COR-L47 (cell line): ENCODE measurements at places on chromosomes 6 and 20.

DNA sequence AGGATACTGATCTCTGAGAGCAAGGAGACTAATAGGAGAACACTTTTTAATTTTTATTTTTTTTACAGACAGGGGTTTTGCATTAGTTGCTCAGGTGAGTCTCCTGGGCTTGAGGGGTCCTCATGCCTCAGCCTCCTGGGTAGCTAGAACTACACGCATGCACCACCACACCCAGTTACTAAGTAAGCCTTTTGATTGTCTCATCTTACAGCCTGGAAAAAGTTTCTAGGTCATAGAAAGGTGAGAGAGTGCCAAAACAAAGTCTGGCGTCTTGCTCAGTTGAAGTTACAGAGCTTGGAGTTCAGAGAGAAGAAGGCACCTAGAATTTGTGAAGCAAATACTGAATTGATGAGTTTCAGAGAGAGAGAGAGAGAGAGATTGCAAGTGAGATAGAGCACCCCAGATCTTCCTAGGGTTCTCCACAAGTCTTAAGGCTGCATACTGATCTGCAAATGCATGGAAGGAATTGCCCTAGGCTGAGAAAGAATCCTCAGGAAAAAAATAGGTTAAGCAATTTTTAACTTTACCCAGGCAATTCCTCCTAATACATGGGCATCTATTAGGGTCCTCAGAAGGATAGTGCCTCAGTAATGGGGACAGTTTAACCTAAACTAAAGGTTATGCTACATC is 37.6 kb upstream of the PHIP start:
- DNase-seq, result no peak

GRCh38 chr20:51450221-51450712 is 92.3 kb downstream of the NFATC2 start:
- DNase-seq, result no peak

GRCh38 chr6:137746264-137746663 is 120.8 kb upstream of the TNFAIP3 start:
- no peak for DNase-seq

GRCh38 chr6:95515975-95516374 is 61.4 kb upstream of the MANEA start:
- DNase-seq, result no peak

GRCh38 chr20:63095718-63096654 is 89.2 kb upstream of the BHLHE23 start:
- DNase-seq, result no peak

DNA sequence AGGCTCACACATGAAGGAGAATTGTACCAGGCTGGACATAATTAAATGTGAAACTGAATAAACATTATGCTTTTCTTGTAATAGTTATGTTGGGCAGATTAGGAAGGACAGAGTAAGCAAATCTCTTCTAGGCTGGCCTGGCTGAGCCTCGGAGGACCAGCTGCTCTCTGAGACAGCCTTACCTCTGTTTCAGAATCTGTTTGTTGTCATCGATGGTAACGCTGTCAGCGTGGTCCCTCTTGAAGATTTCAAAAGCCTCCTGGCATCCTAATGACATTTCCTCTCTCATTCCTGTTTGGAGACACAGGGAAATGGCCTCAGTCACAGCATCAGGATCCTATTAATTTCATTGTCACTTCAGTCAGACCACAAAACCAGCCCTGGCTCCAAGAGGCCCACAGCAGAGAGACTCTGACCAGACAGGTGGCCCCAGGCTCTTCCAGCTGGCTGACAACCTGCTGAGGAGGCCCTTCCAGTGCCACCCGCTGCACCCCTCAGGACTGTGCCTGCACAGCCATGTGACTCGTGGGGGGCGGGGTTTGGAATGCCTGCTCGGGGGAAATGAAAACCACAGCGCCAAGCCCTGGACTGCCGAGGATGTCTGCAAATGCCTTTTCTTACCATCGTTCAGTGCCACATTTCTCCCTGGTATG is 108.5 kb upstream of the KCNK16 start:
- DNase-seq, result peak; percentile 63

DNA sequence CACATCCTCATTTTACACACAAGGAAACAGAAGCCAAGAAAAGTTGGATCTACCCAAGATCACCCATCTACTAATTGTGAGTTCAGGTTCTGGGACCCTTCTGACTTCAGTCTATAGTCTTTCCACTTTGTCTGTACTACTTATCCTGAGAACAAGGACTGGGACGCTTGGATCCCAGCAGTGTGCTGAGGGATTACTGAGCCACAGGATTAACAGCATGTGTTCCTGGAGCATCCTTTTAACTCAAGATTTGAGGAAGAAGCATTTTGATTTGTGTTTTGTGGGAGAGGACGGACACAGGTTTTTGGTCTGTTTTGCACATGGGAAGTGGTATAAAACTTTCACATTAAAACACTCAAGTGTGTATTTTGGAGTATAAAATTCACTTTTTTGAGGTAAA is 4.4 kb downstream of the ENPP4 start:
- DNase-seq, result no peak

GRCh38 chr6:17413313-17413750 is 19.9 kb downstream of the CAP2 start:
- no peak for DNase-seq

DNA sequence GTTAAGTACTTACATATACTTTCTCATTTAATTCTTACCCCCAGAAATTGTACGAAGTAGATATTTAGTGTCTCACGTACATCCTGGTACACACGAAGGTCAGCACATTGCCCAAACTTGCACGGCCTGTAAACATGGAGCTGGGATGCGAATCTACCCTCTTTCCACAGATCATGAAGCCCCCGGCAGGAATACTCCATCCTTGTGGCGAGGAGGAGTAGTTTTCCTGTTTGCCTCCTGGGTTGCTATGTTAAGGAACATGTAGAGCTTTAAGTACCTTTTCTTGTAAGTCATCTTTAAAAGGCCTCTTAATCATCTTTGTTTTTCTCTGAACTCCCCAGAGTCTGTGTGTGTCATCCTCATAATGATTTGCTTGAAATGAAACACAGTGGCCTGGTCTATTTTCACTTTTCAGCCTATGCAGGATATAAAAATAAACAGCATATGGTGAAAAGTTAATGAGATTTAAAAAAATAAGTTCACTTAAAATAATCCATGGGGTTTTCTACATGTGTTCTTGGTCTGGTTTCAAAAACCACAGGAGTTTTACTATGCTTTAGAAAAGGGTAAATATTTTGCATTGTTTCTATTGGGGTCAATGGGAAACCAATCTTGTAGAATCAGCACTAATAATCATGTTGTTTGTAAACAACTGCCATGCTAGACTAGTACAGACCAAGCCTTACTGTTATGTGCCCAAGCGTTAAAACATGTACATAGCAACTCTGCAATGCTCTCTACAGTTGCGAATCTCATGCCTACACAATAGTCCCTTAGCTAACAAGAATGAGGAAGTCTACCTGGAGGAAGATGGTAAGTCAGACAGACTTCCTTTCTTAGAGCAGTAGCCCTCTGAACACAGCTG is 9.3 kb upstream of the ARID1B start:
- no peak for DNase-seq

DNA sequence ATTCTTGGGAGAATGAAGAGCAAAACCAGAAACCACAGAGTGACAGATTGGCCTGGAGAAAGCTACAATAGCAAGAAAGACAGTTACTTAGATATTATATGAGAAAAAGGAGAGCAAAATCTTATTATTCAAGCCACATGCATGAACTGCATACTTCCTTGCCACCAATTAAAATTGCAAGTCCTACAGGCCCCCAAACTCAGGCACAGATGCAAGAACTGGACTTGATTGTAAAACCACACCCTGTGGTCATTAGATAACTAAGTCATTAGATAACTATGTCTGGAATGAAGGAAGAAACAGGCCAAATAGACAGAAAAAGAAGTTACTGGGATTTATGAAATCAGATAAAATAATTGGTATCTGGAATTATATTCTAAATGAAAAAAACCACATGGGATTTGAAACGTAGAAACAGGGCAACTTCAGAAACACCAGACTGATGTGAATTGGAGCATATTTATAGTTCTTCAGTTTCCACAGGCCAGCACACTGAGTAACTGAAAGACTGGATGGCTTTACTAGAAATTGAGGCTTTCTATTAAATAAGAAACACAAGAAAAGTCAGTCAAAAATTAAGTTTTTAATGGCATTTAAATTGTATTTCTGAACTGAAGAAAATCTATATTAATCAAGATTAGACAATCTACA is 49.4 kb upstream of the CARMIL1 start:
- no peak for DNase-seq

GRCh38 chr6:126967296-126968005 is 151.0 kb upstream of the RSPO3 start:
- DNase-seq, result no peak

GRCh38 chr20:61178551-61179071 is 73.5 kb upstream of the CDH4 start:
- DNase-seq, result no peak

GRCh38 chr6:36329798-36330291 is 6.8 kb downstream of the BNIP5 start:
- no peak for DNase-seq

DNA sequence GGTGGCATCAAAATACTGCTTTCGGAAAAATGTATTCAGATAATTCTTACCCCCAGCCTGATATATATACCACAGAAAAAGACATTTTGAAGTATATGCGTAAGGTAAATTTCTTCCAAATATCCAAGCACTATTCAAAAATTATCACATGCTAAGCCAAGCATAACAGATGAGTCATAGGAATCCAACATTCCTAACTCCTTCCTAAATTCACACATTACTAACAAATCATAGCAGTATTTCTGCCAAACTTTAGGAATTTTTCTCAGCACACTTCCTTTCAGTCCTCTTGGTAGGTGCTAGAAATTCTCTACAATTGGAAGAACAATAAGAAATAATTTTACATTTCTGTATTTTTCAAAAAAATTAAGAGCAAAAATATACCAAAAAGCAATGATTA is 417.5 kb downstream of the EYS start:
- no peak for DNase-seq

- DNase-seq, result no peak
Observed at GRCh38 chr6:161056451-161056850, 64.9 kb downstream of the MAP3K4 start.

- DNase-seq, result no peak
Observed at GRCh38 chr6:128498234-128498633, 22.2 kb downstream of the PTPRK start.

GRCh38 chr20:49323622-49324238 is 45.9 kb upstream of the ZNFX1 start:
- DNase-seq, result peak; percentile 53

GRCh38 chr6:83265384-83265783 is 72.2 kb downstream of the RWDD2A start:
- no peak for DNase-seq

- no peak for DNase-seq
Observed at GRCh38 chr20:19874040-19874727, 116.1 kb downstream of the RIN2 start.

- DNase-seq, result no peak
Observed at GRCh38 chr6:16630026-16630643, 131.1 kb downstream of the ATXN1 start.

DNA sequence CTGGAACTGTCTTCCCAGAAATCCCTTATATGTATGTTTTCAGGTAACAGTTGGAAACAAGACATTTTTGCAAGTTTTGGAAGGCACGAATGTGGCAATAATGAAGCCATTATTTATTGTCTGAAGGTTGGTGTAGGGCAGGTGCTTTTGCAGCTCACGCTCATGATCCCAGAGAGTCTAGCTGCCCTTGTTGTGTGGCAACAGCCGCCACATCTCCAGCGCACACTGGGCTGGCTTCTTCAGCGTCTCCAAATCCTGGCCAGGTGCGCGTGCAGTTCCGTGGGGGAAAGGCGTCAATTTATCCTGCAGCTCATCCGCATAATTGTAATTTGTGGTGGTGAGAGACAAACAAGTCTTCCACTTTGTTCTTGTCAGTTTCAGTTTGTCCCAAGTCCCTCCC is 71.2 kb downstream of the TRDN start:
- no peak for DNase-seq

DNA sequence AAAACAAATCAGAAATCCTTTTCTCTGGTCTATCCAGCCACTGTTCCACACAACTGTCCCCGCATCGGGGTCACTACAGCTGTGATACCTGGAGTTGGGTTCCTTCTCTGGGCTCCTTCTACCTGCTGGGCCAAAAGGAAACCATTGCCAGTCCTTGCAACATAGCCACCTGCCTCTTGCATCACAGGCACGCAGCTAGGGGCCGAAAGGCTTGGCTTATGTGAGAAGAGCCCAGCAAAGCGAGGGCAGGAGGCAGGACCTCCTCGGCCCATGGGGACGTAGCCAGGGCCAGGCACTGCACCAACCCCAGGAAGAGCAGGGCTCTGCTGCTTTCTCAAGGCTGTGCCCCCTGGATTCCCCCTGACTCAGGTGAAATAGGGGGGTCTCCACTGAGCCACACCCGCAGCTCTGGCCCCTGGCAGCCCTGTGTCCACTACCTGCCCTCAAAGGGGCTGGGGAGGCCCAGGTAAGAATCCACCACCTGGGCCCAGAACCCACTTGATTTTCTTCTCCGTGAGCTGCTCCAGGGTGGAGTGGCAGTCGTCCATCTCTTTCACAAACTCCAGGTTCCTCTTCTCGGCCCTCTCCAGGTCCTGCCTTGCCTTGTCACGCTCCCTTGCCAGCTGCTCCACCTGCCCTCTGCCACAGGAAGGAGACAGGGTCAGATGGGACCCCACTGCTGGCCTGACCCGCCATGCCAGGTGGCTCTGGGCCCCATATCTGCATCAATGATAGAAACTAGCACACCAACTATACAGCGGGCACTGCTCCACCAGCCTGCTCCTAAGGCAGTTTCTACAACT is 88.9 kb downstream of the GINS1 start:
- no peak for DNase-seq

- DNase-seq, result no peak
Observed at GRCh38 chr6:111230351-111231089, 143.2 kb downstream of the SLC16A10 start.

GRCh38 chr20:46701556-46701955 is 7.9 kb upstream of the SLC2A10 start:
- no peak for DNase-seq

GRCh38 chr20:36082315-36082915 is 72.1 kb upstream of the EPB41L1 start:
- DNase-seq, result no peak

DNA sequence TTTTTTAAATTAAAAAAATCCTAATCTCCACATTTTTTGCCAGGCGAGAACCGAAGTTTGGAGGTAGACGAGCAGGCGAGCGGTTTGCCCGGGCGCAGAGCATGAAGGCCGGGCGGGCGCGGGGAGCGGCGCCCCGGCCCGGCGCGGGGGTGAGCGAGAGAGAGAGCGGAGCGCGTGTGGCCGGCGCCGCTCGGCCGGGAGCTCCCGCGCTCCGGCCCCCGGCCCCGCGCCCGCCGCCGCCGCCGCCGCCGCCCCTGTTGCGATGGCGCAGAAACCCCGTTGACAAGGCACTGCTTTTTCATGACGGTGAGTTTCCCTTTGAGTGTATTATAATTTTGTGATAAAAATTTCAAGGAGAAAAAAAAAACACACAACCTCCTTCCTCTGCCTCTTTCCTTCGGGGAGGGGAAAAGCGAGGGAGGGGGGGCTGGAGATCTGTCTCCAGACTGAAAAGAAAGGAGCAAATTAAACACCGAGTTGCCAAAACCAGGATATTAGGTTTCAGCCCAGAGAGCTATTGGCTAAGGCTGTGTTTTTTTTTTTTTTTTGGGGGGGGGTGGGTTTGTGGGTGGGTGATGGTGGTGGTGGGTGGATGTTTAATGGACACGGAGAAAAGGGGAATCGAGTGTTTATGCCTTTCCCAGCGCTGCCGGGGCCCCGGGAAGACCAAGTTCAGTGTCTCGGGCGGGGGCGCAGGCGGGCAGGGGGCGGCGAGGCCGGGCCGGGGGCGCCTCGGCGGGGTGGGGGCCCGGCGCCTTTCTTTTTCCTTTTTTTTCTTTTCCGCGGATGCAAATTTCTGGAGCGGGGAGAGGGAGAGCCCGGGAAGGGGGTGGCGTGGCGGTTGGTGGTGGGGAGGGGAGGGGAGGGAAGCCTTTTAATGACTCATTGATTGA is at the start of gene BICRAL:
Gene BICRAL, plus strand, starts transcription at position 257 of the 893 bp plus-strand sequence. CDS start 39,971 bp downstream, outside the sequence.
- peak; percentile 83 for DNase-seq
